ENCODE measurements at places on chromosomes 12 and 14.
A peak's percentile ranks its signal among the peaks of the same experiment; 100 is the strongest.

DNA sequence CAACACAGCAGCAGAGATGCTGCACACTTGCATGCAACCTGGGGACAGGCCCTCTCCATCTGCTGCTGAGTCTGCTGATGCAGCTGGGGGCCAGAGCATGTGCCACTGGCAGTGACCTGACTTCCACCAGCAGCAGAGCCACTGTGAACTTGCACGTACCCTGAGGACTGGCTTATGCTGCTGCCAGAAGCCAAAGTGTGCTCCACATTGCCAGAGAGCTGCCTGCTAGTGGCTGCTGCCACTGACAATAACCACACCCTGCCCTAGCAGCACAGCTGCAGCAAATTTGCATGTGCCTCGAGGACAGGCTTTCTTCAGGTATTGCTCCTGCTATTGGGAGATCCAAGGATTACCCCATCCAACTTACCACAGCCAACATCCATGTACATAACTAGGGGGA is 4.5 kb upstream of the PRR4 start:
- DNase-seq, result no peak

DNA sequence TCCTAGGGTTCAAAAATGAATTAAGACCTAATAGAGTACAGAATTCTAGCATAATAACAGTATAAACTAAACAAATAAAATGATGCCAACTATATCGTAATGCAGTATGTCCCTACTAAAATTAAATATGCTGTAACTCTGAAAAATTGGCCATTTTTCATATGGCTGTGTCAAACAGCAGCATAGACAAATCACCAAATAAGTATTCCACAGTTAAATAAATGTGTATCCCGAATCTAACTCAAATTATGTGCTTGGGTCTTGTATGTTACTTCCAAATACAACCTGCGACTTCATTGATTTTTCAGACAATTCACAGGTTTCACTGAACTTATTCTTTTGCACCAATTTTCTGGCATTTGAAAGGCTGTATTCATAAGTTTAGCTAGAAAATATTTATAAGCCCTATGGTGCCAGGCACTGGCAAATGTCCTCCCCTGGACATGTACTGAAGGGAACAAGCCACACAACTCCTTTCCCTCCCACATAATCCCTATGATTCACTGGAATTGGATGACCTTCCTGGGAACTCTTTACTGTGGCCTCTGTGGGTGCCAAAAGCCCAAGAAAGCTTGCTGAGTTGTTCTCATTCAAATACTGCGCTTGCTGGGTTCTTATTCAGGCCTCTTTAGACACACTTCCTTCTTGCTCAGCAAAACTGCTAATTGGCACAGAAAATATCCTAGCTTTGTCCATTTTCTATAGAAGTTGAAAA is 108.8 kb downstream of the KITLG start:
- no peak for DNase-seq

GRCh38 chr12:79255288-79255687 is 390.7 kb downstream of the SYT1 start:
- no peak for DNase-seq

- peak; percentile 11 for DNase-seq
Observed at GRCh38 chr14:99479906-99480869, at the start of gene SETD3. Gene SETD3, minus strand, starts transcription at chr14:99480859. Its CDS starts 15,054 bp downstream, at chr14:99465805.

DNA sequence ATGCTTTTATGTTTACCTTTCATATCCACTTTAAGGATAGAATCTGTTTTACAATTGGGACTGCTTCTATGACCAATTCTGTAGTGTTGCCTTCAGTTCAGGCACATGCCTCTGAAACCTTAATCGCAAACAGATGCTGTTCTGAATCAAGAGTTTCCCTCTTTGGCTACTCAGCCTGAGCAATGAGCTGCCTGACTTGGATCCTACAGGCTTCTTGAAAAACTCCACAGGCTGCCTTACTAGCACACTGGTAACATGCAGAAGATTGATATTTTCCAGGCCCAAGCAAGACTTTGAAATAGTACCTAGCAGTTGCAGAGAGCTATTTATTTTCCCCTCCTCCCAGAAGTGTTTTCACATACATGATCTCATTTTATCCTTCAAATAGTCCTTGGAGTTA is 34.8 kb upstream of the PMCH start:
- no peak for DNase-seq

DNA sequence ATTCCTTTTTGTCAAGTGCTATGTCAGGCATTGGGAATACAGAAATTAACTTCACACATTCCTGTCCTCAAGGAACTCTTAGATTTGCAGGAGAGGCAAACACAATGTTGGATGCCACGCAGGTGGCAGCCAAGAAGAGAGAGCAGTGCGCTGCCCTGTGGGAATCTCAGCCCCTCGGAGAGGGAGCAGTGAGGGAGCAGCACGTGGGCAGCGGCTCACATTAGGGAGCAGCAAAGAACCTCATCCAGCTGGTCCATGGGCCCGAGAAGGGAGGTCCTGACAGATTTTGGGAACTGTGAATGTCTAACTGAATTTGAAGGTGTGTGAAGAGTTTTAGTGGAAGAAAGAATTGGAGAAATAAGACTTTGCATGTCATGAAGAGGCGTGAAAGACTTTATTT is 47.2 kb upstream of the EVL start:
- DNase-seq, result no peak

GRCh38 chr12:119122047-119122446 is 56.7 kb upstream of the HSPB8 start:
- no peak for DNase-seq

GRCh38 chr14:53979113-53979681 is 22.6 kb upstream of the BMP4 start:
- no peak for DNase-seq

- DNase-seq, result no peak
Observed at GRCh38 chr14:59677771-59678231, 101.2 kb upstream of the CCDC175 start.

DNA sequence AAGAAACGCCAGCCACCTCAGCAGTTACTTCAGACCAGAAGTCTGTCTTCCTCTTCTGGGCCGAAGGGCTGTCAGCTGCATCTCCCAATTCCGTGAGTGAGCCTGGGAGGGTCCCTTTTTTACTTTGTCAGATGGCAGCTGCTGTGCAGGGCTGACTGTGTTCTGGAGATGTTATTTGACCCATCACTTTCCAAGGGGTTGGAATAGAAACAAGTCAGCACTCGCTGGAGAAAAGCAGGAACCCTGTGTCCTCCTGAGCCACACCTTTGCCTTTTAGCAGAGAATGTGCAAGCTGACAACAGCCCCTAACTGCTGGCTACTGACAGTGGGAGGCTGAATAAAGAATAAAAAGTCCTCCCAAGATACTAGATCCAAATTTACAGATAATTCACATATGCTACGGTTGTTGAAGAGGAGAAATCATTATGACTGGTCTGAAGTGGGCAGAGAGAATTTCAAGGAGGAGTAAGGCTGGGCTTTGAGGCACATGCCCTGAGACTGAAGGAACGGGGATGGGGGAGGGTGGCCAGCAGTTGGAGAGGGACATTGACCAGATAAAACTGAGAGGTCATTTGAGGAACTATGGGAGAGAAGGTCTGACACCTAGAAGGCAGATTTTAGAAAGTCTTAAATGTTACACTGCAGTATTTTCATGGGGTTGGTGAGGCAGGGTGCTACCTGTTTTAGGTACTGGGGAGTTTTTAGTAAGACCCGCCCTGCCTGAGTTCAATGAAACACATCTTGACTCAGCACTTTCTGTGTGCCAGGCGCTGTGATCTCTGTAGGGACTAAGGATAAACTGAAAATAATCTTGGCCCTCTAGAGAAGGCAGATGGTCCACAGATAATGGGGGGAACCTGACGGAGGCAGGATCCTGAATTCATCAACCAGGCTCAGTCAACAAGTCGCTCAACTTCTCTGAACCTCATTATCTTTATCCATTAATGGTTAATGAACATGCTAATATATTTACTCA is 27.4 kb downstream of the FAM234B start:
- DNase-seq, result no peak

GRCh38 chr14:51547701-51548100 is 104.0 kb upstream of the FRMD6 start:
- no peak for DNase-seq

DNA sequence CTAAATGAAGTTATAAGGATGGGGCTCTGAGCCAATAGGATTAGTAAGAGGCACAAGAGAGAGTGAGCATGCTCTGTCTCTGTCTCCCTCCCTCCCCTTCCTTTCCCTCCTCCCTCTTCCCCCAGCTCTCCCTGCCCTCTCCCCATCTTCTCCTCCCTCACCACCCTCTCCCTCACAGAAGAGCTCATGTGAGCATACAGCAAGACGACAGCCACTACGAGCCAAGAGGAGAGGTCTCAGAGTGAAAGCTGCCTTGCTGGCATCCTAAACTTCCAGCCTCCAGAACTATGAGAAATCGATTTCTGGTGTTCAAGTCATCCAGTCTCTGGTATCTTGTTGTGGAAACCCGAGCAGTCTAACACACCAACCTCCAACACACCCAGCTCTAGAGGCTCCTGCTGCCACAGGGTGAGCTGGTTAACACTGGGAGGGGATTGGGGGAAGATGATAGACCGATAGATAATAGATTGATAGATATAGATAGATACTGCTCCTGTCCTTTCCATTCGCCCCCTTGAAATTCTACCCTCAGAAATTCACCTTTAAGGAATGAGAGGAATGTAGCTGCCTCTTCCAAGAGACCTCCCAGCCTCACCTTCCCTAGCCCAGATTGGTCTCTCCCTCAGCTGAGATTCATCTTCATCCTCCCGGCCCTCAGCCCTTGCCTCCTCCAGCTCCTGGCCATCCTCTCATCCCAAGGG is 25.8 kb upstream of the ACTN1 start:
- DNase-seq, result no peak

GRCh38 chr12:95599880-95600279 is 48.6 kb upstream of the USP44 start:
- no peak for DNase-seq

DNA sequence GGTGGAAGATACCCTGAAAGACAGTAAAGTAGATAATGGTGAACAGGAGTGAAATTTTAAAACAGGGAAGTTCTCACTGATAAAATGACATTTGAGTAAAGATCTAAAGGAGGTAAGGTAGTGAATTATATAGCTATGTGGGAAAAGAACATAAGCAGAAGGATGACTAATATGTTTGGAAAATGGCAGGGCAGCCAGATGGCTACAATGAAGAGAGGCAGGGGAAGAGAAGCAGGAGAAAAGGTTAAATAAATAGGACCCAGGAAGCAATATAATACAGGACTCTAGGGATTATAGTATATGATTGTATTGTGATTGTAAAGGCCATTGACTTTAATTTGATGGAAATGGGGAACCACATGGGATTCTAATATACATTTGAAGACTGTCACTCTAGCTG is 33.0 kb downstream of the SCFD1 start:
- no peak for DNase-seq

GRCh38 chr12:105449431-105449830 is 118.9 kb downstream of the C12orf75 start:
- no peak for DNase-seq

- peak; percentile 35 for DNase-seq
Observed at GRCh38 chr12:118120579-118121363, 15.2 kb upstream of the PEBP1 start.

- no peak for DNase-seq
Observed at GRCh38 chr12:93540466-93540865, 32.0 kb upstream of the SOCS2 start.

DNA sequence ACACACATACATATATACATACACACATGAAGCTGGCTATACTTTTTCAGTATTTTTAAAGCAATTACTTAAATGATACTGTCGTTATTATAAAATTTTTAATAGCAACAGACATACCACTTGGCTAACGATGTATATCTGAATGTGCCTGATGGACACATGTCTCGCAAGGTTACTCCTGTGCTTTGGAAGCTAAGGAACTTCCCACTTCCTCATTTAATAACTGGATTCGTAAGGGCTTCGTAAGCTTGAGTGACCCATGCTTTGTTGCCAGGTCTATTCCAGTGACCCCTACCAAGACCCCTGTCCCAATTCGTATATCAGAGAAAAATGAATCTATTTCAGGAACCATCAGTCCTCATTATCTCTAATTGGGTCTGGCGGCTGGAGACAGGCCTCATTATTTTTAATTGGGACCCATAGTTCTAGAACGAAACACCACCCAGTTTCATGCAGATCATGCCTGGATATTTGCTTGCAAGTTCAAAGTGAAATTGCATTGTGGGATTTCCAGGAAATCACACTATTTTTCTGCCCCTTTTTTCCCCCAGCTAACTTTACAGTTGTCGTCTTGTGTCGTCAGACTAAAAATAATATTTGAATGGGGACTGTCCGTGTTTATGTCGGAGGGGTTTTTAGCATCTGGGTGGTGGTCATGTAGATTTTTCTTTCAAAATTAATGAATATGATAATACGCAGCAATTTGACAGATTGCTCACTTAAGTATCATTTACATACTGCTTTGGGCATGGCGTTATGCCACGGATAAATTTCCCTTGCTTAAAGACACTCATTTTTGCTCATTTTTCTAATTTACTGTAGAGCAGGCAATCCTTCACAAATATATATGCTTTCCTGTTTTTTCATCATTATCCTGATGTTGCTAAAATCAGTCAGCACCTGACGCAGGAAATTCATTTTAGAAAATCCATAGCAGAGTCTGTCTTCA is 17.1 kb upstream of the MYO1H start:
- peak; percentile 8 for DNase-seq

DNA sequence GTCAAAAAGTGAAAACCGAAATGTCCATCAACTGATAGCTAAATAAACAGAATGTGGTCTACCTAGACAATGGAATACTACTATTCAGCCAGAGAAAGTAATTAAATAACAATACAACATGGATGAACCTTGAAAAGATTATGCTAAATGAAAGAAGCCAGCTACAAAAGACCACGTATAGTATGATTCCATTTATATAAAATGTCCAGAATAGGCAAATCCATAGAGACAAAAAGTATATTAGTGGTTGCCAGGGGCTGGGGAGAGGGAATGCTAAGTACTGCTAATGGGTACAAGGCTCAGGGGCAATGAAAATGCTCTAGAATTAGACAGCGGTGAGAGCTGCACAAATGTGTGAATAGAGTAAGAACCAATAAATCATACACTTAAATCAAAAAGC is 29.9 kb downstream of the CDC42BPB start:
- DNase-seq, result no peak

GRCh38 chr14:77260199-77260598 is 10.8 kb downstream of the NGB start:
- no peak for DNase-seq

DNA sequence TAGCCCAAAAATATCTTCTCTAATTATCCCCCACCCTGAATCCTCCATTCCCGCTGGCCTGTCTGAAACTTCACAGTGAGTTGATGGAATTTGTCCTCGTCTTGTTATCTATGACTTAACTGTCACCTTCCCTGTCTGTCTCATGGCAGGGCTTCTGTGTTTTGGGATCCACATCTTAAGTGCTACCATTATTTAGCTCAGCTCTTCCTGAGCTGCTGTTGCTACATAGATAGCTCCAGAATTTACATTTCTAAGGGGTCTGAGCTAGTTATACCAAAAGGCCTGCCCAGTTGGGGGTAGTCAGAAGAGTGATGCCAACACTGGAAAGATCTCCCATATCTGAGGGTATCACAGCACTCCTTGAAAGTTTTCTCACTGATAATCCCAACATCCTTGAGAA is 57.0 kb upstream of the CDKN3 start:
- no peak for DNase-seq

Data from NCI-H1694 treated with DMSO at 0.1 percent for 48 hours (cell line).